ENCODE measurements at places on chromosomes 16 and 17.
A peak's percentile ranks its signal among the peaks of the same experiment; 100 is the strongest.

GRCh38 chr16:4263504-4264436, 9.1 kb downstream of the TFAP4 start:
- no peak for DNase-seq

GRCh38 chr17:1313270-1314005, 34.0 kb downstream of the TRARG1 start:
- DNase-seq = no peak

DNA sequence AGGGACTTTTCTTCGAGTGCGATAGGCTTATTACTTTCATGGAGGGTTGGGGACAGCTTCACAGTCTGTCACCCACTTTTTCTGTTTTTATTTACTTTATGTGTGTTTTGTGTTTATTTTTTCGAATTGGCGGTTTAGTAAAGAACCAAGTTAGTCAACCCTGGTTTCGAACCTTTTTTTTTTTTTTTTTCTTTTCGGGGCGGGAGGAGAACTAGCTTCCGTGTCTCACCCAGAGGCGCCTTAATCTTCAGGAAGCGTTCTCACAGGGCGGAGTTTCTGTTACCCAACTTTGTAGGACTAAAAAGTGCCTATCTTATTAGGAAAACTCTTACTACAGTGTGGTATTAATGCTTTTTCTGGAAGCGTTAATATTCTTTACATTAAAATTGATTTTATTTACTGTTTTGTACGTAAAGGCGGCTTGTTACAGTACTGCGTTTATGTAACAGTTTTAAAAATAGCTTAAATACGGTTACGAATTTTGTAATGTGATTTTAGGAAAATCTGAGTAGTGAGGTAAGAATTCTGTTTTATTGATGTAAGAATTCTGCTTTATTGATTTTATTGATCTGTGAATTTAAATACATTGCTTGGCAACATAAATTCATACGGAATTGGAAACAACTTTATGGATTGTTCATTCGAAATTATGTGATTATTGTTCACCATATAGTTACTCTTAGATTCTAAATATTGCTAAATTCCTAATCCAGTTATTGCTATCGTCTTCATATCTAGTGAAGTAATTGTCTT, 885 bp downstream of the ZNF207 start:
- peak; percentile 40 for DNase-seq

DNA sequence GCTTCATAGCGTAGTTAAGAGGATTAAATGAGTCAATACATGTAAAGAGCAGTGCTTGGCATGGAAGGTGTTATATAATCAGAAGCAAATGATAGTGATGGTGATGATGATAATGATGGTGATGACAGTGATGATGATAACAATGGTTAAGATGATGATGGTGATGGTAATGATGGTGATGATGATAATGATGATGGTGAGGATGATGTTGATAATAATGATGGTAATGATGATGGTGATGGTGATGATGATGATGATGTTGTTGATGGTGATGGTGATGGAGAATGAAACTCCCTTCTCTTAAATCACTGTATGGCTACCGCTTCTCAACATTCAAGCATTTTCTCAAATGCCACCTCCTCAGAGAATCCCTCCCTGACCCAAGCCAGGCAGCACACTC, 190.5 kb downstream of the TMEM132E start:
- DNase-seq = no peak
